ENCODE measurements at places on chromosomes 6 and 20. TPM values are rescaled to one million over a fixed set of nuclear protein-coding genes. Genes with fewer than 3 reads are reported as not detected.

The MRS2 gene
- 47.4 TPM for total RNA-seq

DNA sequence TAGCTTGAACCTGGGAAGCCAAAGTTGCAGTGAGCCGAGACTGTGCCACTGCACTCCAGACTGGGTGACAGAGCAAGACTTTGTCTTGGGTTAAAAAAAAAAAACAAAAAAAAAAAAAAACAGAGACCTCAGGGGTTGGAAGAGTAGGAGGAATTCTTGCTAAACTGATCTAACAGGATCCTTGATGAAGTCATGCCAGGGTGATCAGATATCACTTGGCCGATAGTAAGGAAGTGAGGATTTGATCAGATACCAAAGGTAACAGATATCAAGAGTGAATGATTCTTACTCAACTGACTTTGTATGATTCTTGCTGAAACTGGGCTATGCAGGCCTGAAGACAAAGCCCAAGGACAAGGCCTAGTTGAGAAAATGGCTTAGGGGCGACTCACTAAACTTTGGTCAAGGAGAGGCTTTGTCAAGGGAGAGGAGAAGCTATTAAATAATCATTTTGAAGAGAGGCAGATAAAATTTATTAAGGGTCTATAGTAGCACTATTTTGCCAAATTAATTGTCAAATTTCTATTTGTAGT is 624.7 kb downstream of the UTRN start:
- DNase-seq: no peak

DNA sequence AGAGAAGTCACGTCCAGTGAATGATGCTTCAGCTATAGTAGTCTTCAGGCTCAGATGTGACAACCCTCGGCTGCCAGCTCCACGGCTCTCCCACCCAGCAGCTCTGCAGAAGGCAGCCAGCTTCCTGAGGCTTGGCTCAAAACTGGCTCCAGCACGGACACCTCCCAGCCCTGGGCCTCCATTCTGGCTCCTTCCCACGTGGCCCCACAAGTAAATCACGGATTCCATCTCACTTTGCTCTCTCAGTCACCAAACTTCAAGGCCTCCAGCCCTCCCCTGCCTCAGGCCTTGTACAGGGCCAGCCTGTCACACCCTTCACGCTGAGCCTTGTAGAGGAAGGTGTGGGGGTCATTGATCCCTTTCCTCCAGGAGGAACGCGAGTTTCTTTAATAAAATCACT is 55.8 kb downstream of the GTF2H5 start:
- DNase-seq: no peak

DNA sequence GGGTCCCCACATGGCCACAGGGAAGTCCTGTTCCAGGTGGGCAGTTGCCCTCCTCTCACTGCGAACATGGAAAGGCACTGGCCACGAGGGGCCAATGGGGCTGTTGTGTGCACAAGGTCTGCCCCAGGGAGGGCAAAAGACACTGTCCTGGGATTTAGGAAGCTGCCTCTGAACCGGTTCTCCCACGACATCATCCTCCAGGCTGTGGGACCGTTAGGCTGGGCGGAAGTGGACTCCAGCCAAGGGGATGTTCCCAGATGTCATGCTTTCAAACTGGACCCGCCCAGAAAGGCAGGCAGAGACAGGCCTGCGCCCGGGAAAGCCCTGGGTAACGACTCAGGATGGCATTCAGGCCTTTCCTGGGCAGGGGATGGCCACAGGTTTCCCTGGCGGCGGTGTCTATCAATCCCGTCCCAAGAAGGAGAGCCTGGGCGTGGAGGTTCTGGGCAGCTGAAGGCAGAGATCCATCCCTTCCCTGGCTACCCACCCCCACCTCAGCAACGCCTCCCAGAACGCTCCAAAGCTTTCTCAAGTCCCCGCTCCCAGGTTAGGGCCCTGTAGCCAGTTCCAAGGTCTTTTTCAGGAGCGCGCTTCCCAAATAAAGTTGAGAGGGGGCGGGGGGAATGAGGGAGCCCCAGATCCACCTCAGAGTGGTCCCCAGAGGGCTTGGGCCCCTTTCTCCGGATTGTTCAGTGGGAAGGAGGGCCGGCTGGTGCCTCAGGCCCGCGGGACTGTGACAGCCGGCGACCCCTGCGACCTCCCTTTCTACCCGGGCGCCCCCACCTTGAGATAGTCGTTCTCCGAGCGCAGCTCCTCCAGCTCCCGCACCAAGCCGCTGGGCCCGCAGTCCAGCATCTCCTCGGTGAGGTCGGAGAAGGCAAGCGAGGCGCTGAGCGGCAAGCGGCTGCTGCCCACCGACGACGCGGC is 13.8 kb upstream of the TLDC2 start:
- DNase-seq: peak; percentile 85

DNA sequence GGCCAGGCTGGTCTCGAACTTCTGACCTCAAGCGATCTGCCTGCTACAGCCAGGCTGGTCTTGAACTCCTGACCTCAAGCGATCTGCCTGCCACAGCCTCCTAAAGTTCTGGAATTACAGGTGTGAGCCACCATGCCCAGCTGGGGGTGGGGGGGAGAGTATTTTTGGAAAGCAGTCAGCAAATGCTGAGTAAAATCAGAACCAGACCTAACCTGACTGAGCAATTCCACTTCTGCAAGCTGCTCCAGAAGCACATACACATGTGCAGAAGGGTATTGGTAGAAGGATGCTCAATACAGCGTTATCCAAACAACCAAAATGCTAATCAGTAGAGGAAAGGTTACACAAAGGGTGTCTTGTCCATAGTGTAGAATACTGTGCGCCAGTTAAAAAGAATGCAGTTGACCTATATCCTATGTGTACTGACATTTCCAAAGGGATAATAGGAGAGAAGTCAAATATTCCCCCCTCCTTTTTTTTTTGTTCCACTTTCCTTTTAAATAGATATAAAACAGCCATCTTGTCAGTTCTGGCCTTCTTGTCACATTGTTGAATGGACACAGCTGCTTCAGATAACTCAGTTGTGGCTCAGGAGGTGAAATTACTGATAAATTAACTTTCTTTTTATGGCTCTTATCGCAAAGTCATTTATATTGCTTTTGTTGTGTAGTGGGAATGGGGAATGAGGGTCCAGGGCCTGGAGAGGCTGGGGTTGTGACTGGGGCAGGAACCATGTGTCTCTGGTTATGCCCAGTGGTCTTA is 74.6 kb downstream of the DTD1 start:
- no peak for DNase-seq

GRCh38 chr20:57267158-57267821 is 849 bp upstream of the BMP7 start:
- no peak for DNase-seq

The RGS17 gene
- total RNA-seq: 1.2 TPM

GRCh38 chr20:54040531-54040930 is 29.9 kb downstream of the BCAS1 start:
- no peak for DNase-seq

- DNase-seq: peak; percentile 78
Observed at GRCh38 chr20:17281478-17281877, 54.6 kb downstream of the PCSK2 start.

- no peak for DNase-seq
Observed at GRCh38 chr6:53616450-53617357, 48.9 kb downstream of the KLHL31 start.

GRCh38 chr6:103826209-103826608 is 1033.5 kb downstream of the HACE1 start:
- no peak for DNase-seq

DNA sequence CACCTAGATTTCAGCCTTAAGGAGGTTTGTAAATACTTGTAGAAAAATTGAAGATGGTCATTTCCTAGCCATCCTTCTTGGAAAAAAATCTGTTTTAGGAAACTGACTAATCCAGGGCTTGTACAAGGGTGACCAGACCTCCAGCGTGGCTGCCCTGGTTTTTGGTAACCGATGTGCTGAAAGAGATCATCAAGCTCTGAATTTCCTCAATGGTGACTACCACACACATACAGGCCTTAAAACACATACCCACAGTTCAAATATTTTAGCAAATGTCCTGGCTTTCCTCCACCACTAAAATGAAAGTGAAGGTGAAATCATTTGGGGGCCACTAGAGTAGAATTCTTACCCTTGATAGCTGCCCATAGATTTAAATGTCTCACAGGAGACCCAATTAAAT is 215.3 kb upstream of the SUPT3H start:
- DNase-seq: no peak

All from SK-MEL-5 (cell line).